ENCODE measurements at places on chromosomes 1 and 21.

DNA sequence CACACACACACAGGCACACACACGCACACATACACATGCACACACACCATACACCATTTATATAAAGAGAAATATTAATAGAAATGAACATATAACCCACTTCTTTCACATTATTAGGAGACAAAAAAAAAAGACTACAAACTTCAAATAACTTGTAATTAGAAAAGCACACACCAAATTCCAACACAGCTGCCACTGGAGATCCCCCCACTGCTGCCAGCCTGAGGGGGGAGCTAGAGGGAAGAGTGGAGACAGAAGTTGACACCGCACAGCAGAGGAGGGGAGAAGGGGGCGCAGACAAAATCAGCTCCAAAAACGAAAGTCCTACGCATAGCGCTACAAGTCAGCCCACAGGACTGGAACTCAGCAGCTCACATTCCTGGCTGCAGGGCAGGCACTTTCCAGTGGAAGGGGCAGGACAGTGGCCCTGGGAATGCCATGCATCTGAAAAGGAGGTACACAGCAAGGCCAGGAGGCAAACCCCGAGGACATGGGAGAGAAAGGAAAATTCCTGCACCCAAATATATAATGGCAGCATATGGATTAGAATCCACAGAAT, 36.5 kb downstream of the LGALS8 start:
- DNase-seq = no peak

- no peak for DNase-seq
These were observed 42.6 kb downstream of the CFAP57 start for GRCh38 chr1:43214501-43215444.

GRCh38 chr1:5393603-5394002, 598.6 kb downstream of the NPHP4 start:
- no peak for DNase-seq

DNA sequence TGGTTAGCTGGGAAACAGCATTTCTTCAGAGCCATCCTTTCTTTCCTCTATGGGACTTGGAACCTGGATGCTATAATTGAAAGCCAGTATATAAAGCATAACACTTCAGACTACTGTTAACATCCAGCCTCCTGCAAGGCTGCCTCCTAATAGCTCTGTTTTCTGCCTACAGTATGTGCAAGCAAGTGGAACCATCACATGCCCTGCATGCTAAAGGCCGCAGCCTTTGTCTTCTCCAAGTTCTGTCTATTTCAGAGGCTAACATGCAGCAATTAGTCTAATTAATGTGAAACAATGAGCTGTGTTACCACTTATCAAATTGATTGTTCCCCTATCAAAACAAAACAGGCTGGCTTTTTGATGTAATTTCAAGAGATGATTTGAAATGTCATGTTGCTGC, 82.7 kb upstream of the ESRRG start:
- no peak for DNase-seq

- DNase-seq = no peak
These were observed 1.1 kb upstream of the SLC27A3 start for GRCh38 chr1:153774026-153774595.

GRCh38 chr1:204041232-204041767, 31.6 kb upstream of the SOX13 start:
- no peak for DNase-seq

GRCh38 chr1:170316270-170316669, 170.5 kb downstream of the NTMT2 start:
- no peak for DNase-seq

DNA sequence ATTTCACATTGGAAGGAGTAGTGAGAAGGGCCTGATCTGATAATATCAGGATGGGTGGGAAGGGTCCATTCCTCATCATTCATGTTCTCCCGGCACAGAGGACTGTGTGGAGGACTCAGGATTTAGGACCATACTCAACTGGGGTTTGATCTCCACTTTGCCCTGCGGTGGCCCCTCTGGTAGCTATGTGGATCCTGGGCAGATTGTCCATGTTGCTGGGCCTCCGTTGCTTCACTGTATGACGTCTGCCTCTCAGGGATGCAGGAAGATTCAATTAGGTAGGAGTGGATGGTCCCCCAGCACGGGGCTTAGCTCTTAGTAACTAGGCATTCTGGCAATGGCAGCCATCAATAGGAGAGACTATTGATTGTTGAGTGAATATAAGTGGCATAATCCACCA, 2.3 kb downstream of the ETS2 start:
- no peak for DNase-seq

DNA sequence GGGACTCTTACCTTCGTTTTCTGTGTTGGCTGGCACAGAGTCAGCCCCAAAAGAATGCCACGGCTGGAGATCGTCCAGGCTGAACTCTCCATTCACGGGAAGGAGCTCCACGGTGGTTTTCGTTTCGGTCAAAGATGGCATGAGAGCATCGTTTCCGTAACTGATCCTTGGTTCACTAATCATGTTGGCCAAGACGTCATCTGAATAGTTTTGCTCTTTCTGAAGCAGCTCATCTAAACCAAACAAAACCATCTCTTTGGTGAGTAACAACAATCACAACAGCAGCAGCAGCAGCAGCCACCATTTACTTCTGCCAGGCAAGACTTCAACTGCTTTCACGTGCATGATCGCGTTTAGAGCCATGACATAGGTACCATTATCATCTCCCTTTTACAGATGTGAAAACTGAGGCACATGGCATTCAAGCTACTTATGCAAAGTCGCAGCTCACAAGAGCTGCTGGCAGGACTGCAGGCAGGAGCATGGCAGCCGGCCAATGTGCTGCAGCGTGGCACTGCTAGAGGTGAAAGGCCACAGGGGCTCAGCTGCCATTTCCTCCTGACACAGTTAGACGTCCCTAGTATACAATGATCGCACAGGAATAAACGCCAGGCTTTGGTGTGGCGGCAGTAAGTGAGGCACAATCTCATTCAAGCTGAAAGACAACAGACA, 177.1 kb downstream of the GABPA start:
- no peak for DNase-seq

DNA sequence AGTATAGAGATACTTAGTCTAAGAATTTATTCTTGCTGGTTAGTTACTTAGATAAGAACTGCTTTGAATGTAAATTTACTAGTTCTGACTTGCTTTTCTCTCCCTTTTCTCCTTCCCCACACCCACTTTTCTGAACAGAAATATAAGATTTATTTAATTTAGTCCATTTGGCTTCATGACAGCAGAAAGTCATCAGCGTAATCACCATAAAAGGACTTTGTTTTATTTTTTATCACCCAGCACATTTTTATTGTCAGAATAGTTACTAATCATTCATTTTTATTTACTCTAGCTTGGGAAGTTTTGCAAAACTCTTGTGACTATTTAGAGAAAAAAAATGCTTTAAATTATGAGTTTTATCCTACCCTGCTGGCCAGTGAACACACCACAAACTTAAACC, 197.2 kb downstream of the CHRM3 start:
- no peak for DNase-seq

- no peak for DNase-seq
These were observed 417.1 kb downstream of the SETD4 start for GRCh38 chr21:35643176-35643575.

DNA sequence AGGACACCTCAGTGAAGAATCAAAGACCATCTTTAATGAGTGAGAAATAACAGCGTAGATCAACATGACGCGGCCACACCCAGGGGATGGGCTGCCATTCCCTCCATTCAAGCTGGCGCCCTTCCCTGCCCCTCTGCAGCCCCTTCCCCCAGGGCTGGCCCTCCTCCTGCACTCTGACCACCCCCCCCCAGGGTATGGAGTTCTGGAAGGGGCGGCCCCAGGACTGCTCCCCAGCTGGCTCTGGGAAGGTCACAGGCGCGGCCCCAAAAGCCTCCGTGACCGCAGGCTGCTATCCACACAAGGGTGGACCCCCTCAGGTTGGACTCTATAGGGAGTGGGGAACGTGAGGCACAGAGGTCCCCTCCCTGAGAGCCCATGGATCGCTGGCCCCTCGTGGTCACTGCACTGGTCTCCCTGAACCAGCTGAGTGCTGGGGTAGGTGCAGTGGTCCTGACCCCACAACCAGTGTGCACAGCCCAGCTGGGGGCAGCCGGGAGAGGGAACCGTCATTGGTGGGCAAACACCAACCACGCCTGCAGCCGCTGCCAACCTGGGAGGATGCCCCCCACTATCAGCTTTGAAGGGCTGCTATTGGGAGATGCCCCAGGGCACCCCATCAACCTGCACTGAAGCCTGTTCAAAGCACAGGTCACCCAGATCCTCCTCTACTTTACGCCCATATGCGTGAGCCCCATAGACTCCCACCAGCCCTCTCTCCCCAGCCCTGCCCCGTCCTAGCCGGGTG, 16.1 kb upstream of the GPR153 start:
- no peak for DNase-seq

- no peak for DNase-seq
These were observed 12.4 kb downstream of the EPB41 start for GRCh38 chr1:28926629-28927265.

DNA sequence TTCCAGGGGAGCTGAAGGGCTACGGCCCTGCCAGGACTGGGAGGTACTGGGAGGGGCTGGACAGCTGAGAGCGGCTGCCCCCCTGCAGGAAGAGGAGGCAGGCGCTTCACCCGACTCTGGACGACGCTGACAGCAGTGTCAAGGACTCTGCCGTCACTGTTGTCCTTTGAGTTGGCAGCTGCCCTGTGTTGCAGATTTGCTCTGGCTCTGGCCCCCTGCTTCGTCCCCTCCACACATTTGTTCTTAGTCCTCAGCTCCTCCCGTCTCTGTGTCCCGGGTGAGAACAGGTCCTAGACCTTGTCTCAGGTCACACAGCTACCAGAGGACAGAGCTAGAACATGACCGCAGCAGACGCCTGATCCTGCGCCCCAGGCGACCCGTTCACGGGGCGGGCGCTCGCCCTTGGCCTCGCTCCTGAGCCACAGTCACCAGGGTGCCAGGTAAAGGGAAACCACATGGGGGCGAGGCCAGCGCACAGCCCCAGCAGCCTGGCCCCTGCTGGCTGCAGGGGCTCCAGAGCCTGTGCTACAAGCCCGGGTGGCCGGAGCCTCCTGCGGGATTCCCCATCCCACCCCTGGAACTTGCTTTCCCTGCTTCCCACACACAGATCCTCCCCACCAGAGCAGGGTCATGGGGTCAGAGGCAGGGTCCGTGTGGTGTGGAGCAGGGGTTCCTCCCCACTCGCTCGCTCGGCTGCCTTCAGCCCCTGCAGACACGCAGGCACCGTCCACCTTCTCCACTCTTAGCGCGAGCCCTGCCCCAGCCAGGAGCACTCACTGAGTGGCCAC, 10.7 kb upstream of the NPHP4 start:
- DNase-seq = no peak

- DNase-seq = no peak
These were observed 65.4 kb downstream of the ARID4B start for GRCh38 chr1:235262539-235262938.

DNA sequence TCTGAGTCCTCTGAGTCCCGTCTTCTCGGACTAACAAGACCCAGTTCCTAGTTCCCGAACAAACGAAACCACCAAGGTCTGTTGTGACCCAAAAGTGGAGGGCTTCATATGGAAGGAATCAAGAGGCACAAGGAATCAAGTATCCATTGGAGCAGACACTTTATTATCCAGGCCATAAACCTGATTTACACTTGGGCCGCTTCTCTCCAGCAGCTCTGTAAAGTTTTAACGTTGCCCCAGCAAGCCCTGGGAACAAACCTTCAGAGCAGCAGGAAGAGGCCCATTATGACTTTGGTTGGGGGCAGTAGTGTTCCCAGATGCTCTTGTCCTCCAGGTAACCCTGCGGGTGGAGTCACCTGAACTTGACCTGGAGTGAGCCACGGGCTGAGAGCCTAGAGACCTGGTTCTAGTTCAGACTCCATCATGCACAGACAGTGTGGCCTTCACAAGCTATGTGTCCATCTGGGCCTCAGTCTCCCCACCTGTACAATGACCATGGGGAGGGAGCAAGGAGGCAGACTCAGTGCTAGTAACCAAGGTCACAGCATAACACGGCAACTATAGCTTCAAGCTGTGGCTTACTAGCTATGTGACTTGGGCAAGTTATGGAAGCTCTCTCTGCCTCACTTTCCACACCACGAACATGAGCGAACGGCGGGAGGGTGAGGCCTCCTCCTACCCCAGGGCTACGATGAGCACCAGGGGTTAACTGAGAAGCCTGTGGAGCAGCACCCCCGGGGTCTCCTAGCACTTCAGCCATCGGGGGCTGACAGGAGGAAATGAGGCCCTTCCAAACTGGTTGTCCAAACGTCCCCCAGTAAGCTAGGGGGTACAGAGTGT, 95.7 kb downstream of the GLIS1 start:
- DNase-seq = peak; percentile 62

- no peak for DNase-seq
These were observed 47.7 kb upstream of the C8B start for GRCh38 chr1:57013522-57013921.

DNA sequence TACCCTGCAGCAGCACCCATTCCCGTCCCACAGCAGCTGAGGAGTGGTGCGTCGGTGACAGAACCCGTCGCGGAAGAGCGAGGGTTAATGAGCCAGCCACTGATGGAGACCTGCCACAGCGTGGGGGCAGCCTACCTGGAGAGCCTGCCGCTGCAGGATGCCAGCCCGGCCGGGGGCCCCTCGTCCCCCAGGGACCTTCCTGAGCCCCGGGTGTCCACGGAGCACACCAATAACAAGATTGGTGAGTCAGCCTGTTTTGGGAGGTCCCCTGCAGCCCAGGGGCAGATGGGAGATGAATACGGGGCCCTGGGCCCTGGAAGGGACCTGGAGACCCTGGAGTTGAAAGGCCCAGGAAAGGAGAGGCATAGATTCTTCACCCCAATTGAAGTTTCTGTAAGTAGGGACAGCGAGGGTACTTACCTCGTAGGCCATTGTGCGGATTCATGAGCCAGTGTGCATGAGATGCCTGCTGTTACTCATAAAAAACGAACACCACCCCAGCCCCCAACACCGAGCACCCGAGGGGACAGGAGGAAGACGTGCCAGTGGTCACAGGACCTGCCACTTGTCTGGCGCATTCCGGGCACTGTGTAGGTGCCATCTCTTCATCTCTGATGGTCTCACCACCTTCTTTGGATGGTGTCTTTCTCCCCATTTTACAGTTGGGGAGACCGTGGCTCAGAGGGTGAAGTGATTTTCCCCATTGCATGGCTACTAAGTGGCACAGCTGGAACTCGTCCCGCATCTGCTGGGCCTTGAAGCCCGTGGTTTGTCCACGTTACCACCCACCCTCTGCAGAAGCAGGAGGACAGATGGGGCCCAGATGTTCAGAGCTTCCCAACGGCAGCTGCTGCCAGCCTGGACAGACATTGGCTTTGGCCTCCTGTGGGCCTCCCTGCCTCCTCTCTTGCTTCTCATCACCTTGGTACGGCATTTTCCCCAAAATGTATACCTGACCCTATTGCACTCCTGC, 28.3 kb upstream of the TNFRSF1B start:
- DNase-seq = no peak

- DNase-seq = no peak
These were observed 5.5 kb downstream of the TNFRSF1B start for GRCh38 chr1:12172042-12172851.

DNA sequence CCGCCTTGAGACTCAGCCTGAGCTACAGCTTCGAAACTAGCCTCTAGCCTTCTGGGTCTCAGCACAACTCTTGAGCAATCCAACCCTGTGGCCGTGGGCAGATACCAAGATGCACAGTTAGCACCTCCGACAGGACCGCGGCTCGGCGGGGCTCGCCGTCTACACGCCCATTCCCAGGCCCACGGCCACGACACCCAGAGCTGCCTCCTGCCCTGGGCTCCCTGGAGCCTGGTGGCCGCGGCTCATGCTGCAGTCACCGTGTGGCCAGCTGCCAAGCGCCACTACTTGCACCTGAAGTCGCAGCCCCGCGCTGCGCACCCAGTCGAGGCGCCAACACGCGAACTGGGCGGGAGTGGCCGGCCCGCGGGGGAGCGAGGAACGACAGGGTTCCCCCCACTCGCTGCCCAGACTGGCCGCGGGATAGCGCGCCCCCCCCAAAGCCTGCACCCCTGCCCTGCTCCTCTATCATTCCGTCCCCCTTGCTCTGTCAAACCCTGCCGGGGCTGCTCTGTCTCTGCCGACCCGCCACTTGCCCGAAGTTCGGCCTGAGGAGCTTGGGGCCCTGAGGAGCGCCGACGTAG, 729 bp upstream of the CDCA8 start:
- DNase-seq = no peak
